ENCODE measurements at places on chromosomes 1 and 21.

- DNase-seq: no peak
These were observed at the start of gene RIPPLY3 for GRCh38 chr21:37006486-37007291. Gene RIPPLY3, plus strand, starts transcription at chr21:37006702. Its CDS starts 71 bp downstream, at chr21:37006773.

GRCh38 chr1:53417074-53417511 is 42.1 kb upstream of the DMRTB1 start:
- no peak for DNase-seq

GRCh38 chr1:41662061-41662764 is 177.7 kb upstream of the EDN2 start:
- no peak for DNase-seq

DNA sequence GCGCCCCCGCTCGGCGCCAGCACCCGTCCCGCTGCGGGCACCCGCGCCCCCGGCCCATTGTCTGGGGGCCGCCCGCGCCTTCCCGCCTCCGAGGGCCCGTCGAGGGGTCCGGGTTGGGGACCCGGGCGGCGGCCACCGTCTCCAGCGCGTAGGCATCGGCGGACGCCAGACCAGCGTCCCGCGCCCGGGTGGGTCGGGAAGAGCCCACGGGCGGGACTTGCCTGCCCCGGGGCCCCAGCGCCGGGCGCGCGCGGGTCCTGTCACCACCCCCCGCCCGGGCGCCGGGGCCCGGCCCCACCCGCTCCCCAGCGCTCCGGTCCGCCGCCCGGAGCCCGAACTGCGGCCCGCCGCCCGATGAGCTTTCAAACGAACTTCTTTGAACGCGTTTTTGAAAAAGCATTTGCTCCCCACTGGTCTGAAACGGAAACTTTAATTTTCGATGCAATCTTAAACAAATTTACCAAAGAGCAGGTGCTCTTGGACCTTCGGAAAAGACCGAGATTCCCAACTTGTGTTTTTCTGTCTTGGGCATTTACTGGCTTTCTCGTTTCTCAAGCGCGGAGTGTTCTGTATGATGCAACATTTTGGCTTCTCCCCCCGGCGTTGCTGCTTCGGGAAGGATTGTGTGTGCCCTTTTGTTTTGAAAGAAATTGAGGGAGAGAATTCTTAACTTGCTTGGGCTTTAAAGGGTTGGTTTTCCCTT is 615 bp downstream of the CLIC4 start:
- DNase-seq: no peak

- no peak for DNase-seq
These were observed 178.9 kb downstream of the HS2ST1 start for GRCh38 chr1:87093286-87093685.

GRCh38 chr21:39518847-39519210 is 67.1 kb downstream of the SH3BGR start:
- DNase-seq: no peak
